ENCODE measurements at places on chromosomes 3 and 15.

GRCh38 chr3:115071166-115071565, 75.9 kb downstream of the ZBTB20 start:
- no peak for DNase-seq

GRCh38 chr3:39513791-39514369, 46.4 kb downstream of the MOBP start:
- no peak for DNase-seq

GRCh38 chr3:125214738-125215137, 2.2 kb upstream of the SLC12A8 start:
- DNase-seq, result no peak

DNA sequence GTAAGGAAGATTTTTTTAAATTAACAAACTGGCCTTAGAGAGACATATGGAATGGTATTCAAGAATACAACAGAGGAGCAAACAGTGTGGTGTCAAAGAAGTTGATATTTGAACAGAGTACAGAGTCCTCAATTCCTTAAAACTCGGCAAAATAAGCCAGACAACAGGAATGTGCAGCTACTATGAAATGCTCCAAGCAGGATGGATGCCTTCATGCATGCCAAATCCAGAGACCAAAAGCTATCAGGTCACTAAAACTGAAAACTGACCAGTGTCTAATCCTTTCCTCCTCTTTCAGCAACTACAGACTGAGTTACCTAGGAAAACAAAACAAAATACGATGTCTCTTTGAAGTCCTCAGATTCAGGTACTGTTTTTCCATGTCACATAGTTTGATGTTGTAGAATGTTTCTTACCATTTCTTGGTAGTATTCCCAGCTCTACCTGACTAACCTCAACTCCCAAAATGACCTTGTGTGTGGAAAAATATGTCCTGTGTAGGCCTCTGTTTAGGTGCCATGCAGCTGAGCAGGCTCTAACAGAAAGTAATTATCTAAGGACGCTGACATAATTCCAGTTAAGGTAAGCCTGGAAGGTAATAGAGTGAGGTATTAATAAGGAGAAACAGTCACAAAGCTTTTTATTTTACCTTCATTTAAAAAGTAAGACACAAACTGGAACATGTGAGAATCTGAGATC, 46.9 kb downstream of the TBL1XR1 start:
- DNase-seq, result no peak

DNA sequence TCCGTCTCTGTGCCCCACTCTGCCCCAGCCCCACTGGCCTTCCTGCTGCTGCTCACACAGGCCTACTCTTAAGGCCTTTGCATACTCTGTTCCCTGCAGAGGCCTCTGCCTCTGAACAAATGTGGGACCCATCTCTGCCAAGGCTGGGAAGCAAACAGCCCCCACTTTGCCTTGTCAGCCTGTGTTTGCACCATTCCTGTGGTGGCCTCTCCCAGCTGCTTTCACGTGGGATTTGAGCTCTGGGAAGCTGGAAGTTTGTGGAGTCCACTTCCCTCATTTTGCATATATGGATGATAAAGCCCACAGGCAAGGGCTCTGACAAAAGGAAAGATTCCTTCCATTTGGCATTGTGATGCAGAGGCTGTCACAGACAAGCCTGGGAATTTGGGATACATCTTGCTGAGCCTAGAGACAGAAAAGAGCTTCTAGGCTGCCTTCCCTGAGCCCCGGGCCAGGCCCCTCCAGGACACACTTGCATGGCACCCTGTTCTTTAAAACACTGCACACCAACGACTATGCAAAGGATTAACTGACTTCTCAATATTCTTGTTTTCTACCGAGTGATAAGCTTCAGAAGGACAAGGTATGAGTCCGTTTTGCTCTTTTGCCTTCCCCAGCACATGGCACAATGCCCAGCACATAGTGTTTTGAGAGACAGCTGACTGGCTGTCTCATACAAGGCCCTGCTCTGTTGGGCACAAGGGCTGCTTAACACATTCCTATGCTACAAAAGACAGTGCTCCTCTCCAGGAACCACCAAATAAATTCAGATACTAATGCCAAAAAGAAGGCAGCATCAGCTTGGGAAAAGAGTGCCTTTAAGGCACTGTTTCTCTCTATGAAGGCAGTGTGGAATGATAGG, 120.7 kb upstream of the TOPAZ1 start:
- no peak for DNase-seq

DNA sequence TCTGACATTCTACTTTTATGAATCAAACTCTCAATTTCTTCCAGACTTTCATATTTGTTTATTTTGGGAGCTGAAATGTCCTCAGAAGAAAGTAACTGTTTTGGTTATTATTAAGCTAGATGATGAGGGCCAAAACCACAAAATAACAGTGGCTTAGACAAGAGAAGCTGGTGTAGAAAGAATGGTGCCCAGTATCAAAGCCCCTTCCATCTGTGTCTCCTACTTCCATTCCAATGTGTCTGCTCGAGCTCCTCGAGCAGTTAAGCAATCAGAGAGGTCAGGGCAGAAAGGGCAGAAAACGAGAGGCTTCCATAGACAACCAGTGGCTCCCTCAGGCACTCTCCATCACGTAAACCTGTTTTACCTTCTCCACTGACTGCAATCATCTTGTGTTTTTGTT, 59.7 kb upstream of the MAGI1 start:
- DNase-seq, result no peak

DNA sequence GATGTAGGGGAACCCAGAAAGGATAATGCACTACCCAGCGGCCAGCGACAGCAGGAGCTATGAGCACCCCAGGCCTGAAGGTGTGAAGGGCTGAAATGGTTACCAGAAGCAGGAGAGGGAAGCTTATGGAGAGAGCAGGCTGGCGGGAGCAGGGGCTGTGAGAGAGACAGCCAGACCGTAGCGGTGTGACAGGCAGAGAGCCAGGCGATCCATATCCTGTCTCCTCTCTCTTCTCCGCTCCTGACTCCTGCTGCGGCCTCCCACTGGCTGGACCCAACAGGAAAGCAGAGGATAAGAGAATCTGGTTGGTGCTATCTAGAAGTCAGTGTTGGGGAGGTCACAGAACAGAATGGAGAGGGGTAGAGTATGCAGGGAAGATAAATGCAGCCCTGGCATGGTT, 49.9 kb downstream of the BTD start:
- DNase-seq, result no peak
